Chondrocyte (in vitro differentiated cells): ENCODE measurements at places on chromosomes 1 and 21. TPM values are rescaled to one million over a fixed set of nuclear protein-coding genes. Genes with fewer than 3 reads are reported as not detected.

The PPFIA4 gene
- 6.0 to 16.3 TPM (median 14.7 TPM) in 3 replicates for total RNA-seq

The LAMC2 gene
- 13.8 to 20.1 TPM (median 14.5 TPM) in 3 replicates for total RNA-seq

The AMY2A gene
- total RNA-seq, result not detected in 3 replicates

The ZMPSTE24 gene
- total RNA-seq, result 49.5 to 62.3 TPM (median 49.6 TPM) in 3 replicates

The SYPL2 gene
- total RNA-seq, result 0.75 to 1.3 TPM (median 1.1 TPM) in 3 replicates

DNA sequence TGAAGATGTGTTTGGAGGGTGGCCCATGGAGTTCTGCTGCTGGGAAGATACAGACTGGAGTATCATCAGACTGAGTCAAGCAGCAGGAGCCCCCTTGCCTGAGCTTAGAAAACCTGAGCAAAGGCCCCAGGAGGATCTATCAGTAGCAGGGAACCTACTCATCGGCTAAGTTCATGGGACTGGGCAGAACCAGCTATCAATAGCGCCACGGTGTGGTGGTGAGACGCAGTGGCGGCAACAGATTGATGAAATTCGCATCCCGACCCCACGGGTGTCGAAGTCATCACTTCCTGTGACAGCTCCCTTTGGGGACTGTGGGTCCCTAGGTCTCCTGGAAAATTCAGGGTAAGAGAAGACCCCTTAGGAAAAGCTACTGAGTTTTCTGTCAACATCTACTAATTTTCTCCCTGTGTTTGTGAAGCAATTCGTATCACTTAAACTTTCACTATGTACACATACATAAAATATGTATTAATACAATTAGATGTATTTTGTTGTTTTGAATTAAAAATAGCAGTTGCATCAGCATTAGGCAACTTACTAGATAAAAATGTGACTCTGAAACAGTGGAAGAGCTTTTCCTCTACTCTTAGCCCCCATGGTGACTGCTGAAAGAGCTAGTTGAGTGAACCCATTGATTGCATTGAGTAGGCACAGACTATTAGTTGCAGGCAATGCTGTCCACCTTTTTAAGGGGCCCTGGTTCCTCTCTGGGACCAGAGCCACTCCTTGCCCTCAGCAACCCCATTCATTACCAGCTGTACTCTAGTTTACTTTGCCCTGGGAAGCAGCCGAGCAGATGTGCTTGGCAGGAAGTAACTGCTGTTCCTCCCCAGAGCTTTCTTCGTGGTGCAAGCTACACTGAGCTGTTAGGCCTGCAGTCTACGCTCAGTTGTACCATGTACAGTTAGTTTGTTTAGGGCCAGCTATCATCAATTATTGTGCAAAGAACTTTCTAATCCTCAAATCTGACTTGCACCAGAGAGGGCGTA is 7.3 kb upstream of the CACNA1S start:
- DNase-seq, result no peak

DNA sequence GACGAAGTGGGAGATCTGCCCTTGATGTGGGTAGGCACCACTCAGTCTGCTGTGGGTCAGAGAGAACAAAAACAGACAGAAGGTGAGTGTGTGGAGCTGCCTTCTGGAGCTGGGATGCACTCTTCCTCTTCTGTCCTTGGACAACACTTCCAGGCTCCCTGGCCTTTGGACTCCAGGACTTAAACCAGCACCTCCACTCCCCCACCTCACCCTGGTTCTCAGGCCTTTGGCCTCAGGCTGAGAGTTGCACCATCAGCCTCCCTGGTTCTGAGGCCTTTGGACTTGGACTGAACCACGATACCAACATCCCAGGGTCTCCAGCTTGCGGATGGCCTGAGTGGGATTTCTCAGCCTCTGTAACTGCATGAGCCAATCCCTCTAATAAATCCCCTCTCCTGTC is 68.1 kb upstream of the STUM start:
- DNase-seq, result no peak
